ENCODE measurements at places on chromosomes 2 and 18. TPM values are rescaled to one million over a fixed set of nuclear protein-coding genes. Genes with fewer than 3 reads are reported as not detected.

The MYL1 gene
- polyA plus RNA-seq, result 10.4 TPM

The C2orf66 gene
- 0.28 TPM for polyA plus RNA-seq

The DIPK1C gene
- polyA plus RNA-seq, result 0.85 TPM

The AQP12B gene
- polyA plus RNA-seq, result not detected

The RFTN2 gene
- 17.7 TPM for polyA plus RNA-seq

The LCT gene
- 0.09 TPM for polyA plus RNA-seq

The UCN gene
- 1.9 TPM for polyA plus RNA-seq

The MROH2A gene
- polyA plus RNA-seq, result 0.27 TPM

The PAX8 gene
- polyA plus RNA-seq, result 3.8 TPM

The SKOR2 gene
- not detected for polyA plus RNA-seq

The GCKR gene
- 1.2 TPM for polyA plus RNA-seq

The SH3RF3 gene
- 7.3 TPM for polyA plus RNA-seq

The CCBE1 gene
- 75.0 TPM for polyA plus RNA-seq

The KCNJ3 gene
- 0.67 TPM for polyA plus RNA-seq

The CIB4 gene
- 1.0 TPM for polyA plus RNA-seq

The RUFY4 gene
- 0.30 TPM for polyA plus RNA-seq

The PTPRM gene
- polyA plus RNA-seq, result 104 TPM

The TTC27 gene
- polyA plus RNA-seq, result 23.1 TPM

The ASIC4 gene
- polyA plus RNA-seq, result 0.27 TPM

The HOXD3 gene
- 0.21 TPM for polyA plus RNA-seq

The FAM228B gene
- 30.6 TPM for polyA plus RNA-seq

The CDH2 gene
- 7.3 TPM for polyA plus RNA-seq

The PLCD4 gene
- polyA plus RNA-seq, result 9.9 TPM

The XRCC5 gene
- 327 TPM for polyA plus RNA-seq

The PDE1A gene
- 16.0 TPM for polyA plus RNA-seq

The STK11IP gene
- polyA plus RNA-seq, result 24.7 TPM

The CABLES1 gene
- polyA plus RNA-seq, result 75.1 TPM

The RAB6C gene
- polyA plus RNA-seq, result 0.62 TPM

The TTC39C gene
- 11.1 TPM for polyA plus RNA-seq

The DUSP19 gene
- polyA plus RNA-seq, result 6.1 TPM

The EFR3B gene
- 9.6 TPM for polyA plus RNA-seq

The TYW5 gene
- 18.7 TPM for polyA plus RNA-seq

The TUBB8B gene
- polyA plus RNA-seq, result 0.96 TPM

The MC2R gene
- polyA plus RNA-seq, result not detected

The DYNC2LI1 gene
- polyA plus RNA-seq, result 110 TPM

The NABP1 gene
- polyA plus RNA-seq, result 18.6 TPM

The CDH20 gene
- polyA plus RNA-seq, result 0.23 TPM

The PLEKHB2 gene
- 37.9 TPM for polyA plus RNA-seq

The SERTAD2 gene
- 25.6 TPM for polyA plus RNA-seq

The DYSF gene
- 15.4 TPM for polyA plus RNA-seq

The SERPINB7 gene
- not detected for polyA plus RNA-seq

The ECEL1 gene
- 0.30 TPM for polyA plus RNA-seq

The NMUR1 gene
- 0.70 TPM for polyA plus RNA-seq

The GALM gene
- polyA plus RNA-seq, result 36.4 TPM

The CHRNA1 gene
- 0.33 TPM for polyA plus RNA-seq

The GLB1L gene
- 11.2 TPM for polyA plus RNA-seq

The MEIS1 gene
- polyA plus RNA-seq, result 169 TPM

The KCNG2 gene
- 0.35 TPM for polyA plus RNA-seq

The PDE11A gene
- 0.18 TPM for polyA plus RNA-seq

The REG3G gene
- not detected for polyA plus RNA-seq

The TACR1 gene
- 2.6 TPM for polyA plus RNA-seq

The MAP3K19 gene
- polyA plus RNA-seq, result 0.90 TPM

The BOLL gene
- polyA plus RNA-seq, result not detected

The LAMA1 gene
- 5.9 TPM for polyA plus RNA-seq
